ENCODE measurements at places on chromosomes 1 and 21. TPM values are rescaled to one million over a fixed set of nuclear protein-coding genes. Genes with fewer than 3 reads are reported as not detected.
A peak's percentile ranks its signal among the peaks of the same experiment; 100 is the strongest.

- peak; percentile 66 for DNase-seq
Observed at GRCh38 chr1:3068564-3069431, at the start of gene PRDM16. Gene PRDM16 (plus strand): TSS chr1:3069203. CDS start chr1:3069260, 57 bp downstream.

- no peak for DNase-seq
Observed at GRCh38 chr1:204602111-204602579, 83.4 kb downstream of the LRRN2 start.

The ARHGAP30 gene
- not detected for total RNA-seq

DNA sequence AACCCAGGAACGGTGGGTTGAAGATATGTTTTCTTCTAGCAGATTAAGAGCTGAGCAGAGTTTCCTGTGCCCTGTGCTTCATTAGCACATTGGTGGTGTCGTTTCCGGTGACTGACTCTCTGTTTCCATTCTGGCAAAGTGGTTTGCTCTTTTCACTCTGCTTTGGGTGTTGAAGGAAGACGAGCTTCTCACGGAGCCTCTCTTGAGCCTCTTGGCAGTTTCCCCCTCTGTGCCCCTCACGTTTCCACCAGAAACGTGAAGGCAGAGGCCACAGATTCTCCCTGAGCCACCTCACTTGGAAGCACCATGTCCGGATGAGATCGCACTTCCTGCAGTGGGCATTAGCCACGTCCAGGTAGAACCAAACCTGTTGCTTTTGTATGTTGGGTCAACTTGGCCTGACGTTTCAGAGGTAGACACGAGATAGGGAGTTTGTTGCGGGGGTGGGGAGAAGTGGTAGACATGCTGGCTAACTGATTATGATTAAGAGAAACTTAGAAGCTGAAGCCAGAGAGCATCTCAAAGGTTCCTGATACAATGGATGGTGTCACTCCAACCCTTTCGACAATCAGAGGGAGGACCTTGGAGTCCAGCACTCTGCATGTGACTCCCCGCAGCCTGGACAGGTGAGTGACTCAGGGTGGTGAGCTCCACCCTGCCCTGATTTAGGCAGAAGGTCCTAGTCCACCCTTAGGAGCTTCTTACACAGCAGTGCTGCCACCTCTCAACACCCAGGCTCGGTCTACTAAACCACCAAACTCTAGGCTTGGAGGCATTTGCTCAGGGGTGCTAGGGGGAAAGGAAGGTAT is at the start of gene LAX1:
TSS of gene LAX1 (plus strand) at position 155 of the 809 bp plus-strand sequence. CDS start at position 538, 383 bp downstream.
- DNase-seq = no peak

The CHODL gene
- total RNA-seq = 7.6 TPM

GRCh38 chr1:213244664-213245091 is 193.6 kb downstream of the RPS6KC1 start:
- no peak for DNase-seq

GRCh38 chr1:198849093-198849492 is 210.3 kb downstream of the PTPRC start:
- no peak for DNase-seq

GRCh38 chr1:89594096-89594740 is 38.7 kb upstream of the LRRC8C start:
- DNase-seq = no peak

GRCh38 chr21:30979054-30979453 is 59.2 kb downstream of the KRTAP19-8 start:
- DNase-seq = no peak

DNA sequence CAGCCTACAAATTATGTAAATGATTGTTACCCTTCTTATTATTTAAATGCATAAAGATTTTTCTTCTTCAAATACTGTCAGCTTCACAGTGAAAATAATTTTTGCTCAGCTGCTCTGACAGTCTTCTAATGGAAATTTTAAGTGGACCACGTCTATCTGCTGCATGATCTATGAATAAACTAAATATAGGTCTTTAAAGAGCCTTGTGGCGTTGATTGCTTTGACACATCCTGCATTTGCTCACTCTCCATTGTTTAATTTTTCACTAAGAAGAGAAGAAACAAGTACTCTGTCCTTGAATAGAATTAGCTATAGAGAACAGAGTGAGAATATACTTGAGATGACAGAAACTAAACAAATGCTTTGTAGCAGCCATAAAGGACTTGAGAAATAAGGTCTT is 826.1 kb downstream of the MRPL39 start:
- no peak for DNase-seq

DNA sequence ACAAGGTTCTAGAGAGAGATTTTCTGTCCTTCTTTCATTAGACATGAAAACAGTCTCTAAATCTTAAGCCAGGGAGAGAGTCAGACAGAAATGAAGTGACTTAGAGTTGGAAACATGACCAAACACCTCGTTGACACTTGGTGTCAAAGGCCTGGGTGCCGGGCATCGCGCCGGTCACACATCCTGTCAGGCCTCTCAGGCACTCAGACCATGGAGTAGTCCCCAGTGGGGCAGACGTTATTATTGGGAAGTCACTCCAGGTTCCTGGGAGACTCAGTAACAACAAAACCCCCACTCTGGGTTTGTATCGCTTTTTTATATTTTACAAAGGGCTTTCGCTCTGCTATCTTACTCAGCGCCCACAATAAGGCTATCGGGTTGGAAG is 25.8 kb downstream of the KCNN3 start:
- no peak for DNase-seq

- DNase-seq = no peak
Observed at GRCh38 chr1:64934878-64935275, 31.5 kb downstream of the JAK1 start.

The CHD5 gene
- 0.07 TPM for total RNA-seq

DNA sequence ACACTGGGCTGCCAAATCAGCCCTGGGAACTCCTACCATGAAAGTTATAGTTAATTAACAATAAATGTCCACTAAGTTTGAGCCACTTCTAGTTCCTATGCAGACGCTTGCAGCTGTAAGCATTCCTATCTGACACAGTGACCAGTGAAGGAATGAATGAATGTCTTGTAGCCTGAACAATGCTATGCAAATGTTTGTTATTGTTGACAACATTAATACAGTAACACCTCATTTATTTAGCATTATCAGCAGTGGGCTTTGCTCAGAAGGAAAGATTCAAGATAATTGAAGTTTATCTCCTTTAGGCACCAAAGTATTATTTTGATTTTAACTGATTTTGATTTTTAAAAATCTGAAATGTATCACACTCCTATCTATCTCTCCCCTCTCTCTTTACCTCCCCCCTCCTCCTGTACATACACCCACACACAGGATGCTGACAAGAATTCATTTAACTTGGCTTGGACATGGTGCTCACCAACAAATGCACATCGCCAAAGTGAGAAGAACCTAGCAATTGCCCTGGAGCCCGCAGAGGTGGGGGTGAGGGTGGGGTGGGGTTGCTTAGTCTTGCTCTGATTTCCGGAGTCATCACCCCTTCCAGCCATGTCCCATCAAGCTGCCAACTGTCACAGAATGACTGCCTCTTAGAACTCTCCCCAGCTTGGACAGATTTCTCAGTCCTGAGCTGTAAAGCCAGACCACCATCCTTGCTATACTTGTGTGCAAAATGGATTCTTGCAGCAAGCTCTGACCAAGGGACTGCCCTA is 215.3 kb upstream of the CSF3R start:
- no peak for DNase-seq

- no peak for DNase-seq
Observed at GRCh38 chr1:112105557-112105956, 116.1 kb upstream of the KCND3 start.

DNA sequence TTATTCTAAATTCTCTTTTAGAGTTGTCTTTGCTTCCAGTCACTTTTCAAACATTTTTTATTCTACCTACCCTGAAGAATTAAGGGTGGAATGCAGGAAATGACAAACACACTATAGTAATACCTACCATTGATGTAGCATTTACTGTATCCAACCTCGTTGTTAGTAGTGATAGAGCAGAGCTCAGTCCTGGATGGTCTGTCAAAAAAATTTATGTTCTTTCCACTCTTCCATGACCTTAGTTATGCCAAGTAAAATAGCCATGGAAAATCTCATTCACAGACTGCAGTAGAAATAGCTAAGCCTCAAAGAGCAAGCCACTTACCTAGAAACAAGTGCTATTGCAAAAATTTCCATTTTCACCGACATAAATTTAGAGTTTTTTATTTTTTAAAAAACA is 74.6 kb downstream of the CRB1 start:
- no peak for DNase-seq

DNA sequence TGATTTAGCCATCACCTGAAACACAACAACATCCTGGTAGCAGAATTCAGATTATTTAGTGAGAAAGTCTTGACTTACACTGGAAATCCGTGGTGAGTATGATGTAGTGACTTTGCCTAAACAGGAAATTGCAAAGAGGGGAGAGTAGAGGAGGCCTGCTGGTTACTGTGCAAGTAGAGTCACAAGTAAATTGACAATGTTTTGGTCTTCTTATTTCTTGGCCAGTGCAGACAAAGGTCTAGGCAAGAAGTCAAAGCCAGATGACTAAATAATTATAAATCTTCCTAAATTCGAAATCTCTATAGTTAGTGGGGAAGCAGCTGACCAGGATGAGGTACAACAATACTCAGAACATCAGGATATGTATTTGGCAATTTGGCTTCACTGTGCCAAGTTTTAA is 159.5 kb upstream of the KCTD3 start:
- no peak for DNase-seq

All from MG63 (cell line).